ENCODE measurements at places on chromosomes 3 and 15.

GRCh38 chr3:111741181-111741580, 117.9 kb upstream of the PHLDB2 start:
- DNase-seq = no peak

DNA sequence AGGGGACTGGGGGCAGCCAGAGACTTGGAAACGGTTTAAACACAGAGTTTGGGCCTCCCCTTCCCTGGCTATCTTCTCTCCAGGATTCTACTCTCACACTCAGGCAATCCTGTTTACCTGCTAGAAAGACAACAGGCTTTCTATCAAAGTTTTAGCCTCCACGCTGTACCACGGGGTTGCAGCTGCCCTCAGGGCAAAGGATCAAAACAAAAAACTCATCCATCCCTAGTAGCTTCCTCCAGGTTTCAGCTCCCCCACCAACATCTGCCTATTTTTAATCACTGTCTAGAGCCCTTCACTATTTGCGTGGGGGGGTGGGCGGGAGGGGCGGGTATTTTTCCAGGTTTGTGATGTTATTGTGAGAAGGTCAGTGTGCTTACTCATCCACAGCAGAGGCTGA, 286.8 kb upstream of the TRIM42 start:
- no peak for DNase-seq

- peak; percentile 24 for DNase-seq
These were observed 26.9 kb upstream of the EHHADH start for GRCh38 chr3:185280572-185281365.

DNA sequence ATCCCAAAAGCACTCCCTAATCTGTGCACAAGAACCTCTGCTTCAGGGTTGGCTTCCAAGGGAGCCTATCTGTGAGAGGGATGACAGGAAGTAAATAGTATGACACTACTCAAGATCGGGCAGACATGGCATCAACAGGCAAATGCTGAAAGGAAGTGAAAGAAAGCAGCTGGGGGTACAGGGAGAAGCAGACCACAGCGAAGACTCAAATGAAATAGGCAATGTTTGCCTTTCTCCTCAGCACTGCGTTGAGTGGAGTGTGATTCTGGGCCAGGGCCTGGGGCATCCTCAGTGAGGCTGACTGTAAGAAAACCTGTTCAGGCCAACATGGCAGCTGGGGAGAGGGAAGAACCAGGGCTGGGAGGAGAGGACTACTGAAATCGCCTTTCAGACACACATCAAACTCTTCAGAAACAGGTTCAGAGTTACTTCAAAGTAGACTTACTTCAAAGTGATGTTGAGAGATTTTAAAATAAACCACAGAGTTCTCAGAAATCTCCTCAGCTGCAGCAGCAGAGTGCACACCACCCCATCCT, 96.6 kb downstream of the SLC9A9 start:
- no peak for DNase-seq

DNA sequence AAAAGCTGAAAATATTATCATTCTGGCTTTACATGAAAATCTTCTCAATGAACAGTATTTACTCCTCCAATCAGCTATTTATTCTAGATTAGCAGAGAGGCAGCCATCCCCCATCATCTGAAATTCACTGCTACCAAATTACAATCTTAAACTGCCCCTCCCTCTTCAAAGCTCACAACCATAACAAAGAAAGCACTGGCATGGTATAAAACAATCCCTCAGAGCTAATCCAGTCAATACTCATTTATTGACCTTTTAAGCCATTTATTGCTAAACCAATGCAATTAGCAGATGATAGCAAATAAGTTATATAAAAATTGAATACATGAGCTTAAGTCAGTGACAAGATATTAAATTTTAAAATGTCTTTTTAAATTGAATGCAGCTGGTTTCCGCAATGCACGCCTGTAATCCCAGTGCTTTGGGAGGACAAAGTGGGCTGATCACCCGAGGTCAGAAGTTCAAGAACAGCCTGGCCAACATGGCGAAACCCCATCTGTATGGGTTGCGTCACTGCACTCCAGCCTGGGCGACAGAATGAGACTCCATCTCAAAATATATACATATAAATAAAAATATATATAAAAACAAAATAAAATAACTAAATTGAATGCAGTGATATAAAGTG, 12.1 kb downstream of the SLC4A7 start:
- DNase-seq = no peak

DNA sequence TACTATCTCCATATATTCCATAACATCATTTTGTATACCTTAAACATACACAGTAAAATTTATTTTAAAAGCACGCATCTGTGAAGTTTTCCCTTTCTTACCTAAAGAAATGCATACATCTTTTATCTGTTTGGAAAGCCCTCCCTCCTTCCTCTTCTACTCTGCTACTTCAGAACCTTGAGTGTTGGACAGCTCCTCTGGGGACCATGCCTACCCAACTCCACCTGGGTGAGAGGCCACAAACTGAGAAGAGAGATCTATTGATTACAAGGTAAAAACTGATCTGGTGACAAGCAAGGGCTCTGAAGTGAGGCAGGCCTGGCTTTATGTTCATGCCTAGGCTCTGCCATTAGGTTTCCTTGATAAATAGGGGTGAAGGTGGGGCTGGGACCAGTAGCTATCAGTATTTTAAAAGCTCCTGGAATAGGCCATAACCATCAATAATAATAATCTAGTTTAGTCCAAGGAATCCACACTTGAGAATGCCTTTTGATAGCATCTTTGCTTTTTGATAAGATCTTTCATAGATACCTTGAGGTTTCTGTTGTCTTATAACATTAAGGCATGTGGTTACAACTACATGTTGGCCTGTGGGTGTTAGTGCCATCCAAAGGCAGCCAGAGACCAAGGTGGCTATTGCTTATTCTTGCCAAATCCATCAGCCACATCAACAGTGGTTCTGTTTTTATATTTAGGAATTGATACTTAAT, 148.8 kb downstream of the KCNMB2 start:
- no peak for DNase-seq

Measured in AG04450 (cell line).